Ovary (tissue), 10 donors: ENCODE measurements at places on chromosomes 4 and X. TPM values are rescaled to one million over a fixed set of nuclear protein-coding genes. Genes with fewer than 3 reads are reported as not detected.

The LONRF3 gene
- 1.1 TPM for polyA plus RNA-seq

The SPARCL1 gene
- 1,049 TPM for polyA plus RNA-seq

DNA sequence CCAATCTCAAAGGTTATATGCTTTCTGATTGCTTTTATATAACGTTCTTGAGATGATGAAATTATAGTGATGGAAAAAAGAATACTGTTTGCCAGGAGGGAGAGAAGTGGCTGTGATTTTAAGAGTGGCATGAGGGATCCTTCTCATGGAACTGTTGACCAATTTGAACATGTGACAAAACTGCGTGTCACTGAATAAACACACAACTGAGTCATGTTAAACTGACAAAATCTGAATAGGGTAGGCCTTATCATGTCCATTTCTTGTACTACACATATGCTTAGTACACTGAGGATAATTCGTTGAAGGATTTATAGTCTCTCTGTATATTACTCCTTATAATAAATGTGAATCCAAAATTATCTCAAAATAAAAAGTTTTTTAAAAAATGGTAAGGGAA lies 22.2 kb upstream of the HSPA4L start:
- no peak for DNase-seq

- DNase-seq = no peak
These were observed 49.2 kb upstream of the TLR2 start for GRCh38 chr4:153634738-153635353.

DNA sequence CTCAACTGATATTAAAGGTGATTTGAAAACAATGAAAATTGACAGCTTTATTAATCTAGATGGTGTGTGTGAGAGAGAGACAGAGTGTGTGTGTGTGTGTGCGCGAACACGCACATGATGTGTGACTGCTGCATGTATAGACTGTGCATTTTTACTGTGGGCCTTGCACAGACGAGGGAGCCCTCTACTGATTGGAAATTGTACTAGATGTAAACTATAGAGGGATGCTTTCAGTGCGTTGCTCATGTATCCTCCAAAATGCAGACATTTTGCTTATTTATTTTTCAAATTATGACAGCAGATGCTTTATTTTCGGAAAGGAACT lies 168.4 kb upstream of the GK2 start:
- no peak for DNase-seq
